PC-3 (cell line): ENCODE measurements at places on chromosomes 5 and 9. TPM values are rescaled to one million over a fixed set of nuclear protein-coding genes. Genes with fewer than 3 reads are reported as not detected.

- peak; percentile 4 for DNase-seq
Measured at GRCh38 chr5:95178046-95178651, 106.7 kb downstream of the MCTP1 start.

GRCh38 chr5:14415024-14415697 is 166.4 kb upstream of the OTULINL start:
- no peak for DNase-seq

DNA sequence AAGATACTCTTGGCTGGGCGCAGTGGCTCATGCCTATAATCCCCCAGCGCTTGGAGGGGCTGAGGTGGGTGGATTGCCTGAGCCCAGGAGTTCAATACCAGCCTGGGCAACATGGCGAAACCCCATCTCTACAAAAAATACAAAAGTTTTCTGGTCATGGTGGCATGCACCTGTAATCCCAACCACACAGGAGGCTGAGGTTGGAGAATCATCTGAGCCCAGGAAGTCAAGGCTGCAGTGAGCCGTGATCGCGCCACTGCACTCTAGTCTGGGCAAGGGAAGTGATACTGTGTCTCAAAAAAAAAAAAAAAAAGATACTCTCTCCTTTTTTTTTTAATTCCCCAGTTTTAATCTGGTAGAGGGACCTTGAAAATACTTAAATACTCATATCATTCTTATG is 15.0 kb downstream of the ANKRD33B start:
- no peak for DNase-seq

DNA sequence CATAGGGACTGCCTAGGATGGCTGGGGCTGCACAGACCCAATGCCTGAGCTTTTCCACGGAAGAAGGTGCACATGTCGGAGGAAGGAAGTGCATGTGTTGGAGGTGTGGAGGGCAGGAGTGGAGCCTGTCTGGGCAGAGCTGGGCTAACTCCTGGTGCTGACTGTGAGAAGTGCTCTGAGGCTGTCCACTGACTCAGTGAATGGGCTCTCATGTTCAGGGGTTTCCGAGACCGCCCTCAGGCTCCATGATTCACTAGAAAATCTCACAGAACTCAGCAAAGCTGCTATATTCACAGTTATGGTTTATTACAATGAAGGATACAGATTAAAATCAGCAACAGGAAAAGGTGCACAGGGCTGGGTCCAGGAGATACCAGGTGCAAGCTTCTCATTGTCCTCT is 37.2 kb downstream of the NTNG2 start:
- DNase-seq, result no peak

- DNase-seq, result peak; percentile 56
Measured at GRCh38 chr5:155004138-155004744, 9.3 kb upstream of the KIF4B start.

The MAMDC2 gene
- total RNA-seq, result not detected in 2 replicates

The EPB41L4A gene
- not detected in 2 replicates for total RNA-seq

- no peak for DNase-seq
Measured at GRCh38 chr5:94309141-94309540, 309.3 kb downstream of the KIAA0825 start.

DNA sequence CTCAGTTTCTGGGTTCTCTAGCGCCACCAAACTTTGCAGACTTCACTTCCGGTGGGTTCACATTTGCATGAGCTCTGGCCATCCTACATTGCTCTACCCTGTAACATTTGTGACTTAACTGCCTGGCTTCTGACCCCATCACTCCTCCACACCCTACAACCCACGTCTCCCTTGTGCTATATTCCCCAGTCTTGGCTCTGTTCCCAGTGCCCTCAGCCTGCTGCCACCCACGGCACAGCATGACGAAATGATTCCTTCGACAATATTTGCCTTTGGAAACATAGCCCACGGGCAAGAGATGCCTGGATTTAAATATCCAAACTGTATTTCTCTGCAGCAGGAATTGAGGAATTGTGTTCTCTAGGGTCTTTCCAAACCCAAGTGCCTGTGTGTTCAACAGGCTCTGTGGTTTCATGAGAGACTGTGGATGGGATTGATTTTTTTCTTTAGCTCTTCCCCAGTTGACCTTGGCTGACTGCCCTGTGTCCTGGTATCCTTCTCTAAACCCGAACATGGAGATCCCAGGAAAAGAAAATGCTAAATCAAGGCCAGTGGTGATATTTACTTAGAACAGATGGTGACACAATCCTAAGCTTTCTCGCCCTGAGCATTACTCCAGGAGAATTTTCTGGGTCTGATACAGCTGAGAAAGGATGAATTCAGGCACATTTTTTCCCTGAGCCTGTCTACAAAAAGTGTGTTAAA is 44.4 kb upstream of the GRIA1 start:
- peak; percentile 24 for DNase-seq

The RLN2 gene
- total RNA-seq, result not detected in 2 replicates

The SH2D3C gene
- 0.26 and 1.0 TPM in 2 replicates for total RNA-seq

DNA sequence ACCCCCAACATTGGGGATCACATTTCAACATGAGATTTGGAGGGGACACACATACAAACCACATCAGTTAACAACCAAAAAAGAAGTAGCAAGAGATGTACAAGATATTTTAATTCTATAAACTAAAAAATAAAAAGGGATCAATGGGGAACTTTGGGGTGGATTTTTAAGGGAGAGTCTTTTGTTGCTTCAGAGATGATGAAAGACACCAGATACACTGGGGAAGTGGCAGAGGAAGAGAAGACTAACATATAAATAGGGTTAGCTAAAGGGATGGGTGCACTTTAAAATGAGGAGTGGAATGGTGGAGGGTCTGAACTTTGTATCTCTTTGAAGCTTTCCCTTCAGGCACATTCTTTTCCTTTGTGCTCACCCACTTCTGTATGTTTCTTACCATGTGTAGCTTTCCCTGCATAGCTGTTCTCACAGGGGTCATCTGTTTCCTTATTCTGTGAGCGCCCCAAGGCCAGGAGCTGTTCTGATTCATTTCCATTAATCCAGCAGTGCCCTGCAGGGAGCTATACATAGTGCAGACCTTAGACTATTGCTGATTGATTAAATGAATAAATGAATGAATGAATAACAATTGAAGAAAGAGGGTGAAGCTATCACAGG is 531.6 kb upstream of the KLF4 start:
- DNase-seq, result no peak

DNA sequence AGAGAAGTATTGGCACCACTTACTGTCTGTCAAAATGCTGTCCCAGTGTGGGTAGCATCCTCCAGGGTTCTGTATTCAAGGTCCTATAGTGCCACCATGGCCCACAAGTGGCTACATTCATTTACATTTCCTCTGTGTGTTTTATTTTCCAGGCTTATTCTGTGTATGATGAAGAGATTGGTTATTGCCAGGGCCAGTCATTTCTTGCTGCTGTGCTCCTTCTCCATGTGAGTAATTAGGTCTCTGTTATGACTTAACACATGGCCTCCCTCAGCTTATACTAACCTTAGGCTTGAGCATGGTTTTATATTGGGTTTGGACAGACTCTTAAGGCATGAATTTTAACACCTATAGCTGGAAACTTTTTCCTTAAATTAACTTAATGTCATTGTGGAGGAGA is 36.7 kb downstream of the GPR21 start:
- DNase-seq, result no peak

The GFRA3 gene
- not detected in 2 replicates for total RNA-seq

DNA sequence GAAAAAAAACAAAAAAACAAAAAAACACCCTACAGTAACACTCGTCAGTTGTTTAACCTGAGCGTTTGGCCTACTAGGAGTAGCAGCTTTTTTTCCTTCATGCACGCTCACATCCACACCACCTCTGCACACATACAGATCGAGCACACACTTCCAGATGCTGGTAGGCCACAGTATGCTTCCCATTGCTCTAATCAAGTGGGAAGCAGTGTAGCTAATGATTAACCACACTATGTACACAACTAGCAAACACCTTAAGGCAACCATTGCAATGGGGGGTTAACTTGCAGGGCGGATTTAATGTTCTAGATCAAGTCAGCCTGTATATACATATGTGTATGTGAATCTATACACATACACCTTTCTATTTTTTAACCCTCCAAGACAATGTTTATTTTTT is 65.5 kb upstream of the GLRX start:
- DNase-seq, result no peak

The ORM2 gene
- total RNA-seq, result not detected in 2 replicates

DNA sequence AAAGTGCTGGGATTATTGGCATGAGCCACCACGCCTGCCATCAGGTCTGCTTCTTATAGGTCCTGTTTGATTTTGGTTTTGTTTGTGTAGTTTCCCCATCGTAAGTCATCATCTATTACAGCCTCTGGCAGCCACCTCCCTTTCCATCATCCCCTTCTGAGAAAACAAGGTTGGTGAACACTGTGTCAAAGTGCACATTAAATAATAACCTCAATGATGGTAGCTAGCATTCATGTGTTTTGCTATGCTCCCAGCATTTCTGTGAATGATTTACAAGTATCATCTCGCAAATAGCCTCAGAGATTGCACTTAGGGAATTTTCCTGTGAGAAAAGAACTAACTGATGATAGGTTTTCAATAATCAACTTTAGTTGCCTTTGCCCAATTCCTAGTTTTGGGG is 9.9 kb downstream of the PRUNE2 start:
- DNase-seq, result no peak

- no peak for DNase-seq
Measured at GRCh38 chr9:137639303-137640051, 20.7 kb downstream of the EHMT1 start.

DNA sequence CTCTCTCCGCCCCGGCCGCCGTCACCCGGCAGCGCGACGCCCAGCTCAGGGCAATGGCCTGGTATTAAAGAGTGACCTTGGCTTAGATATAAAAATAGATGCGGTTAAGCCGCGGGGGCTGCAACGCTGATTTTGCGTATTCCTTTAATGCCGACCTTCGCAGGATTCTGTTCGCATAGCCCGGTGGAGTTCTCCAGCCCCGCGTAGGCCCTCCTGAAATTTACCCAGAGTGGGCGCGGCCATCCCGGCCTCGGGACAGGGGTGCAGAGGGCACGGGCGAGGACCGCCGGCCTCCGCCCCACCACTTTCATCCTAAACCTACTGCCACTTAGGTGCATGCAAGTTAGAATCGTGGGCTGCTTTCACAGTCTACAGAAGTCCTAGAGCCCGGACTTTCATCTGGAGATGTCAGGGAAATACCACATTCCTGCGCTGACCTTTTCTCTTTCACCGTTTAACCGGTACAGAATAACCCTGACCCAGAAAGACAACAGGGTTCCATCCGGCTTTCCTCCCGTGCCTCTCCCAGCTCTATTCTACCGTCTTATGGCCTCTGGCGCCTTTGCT is 492 bp upstream of the FAM169A start:
- no peak for DNase-seq

- DNase-seq, result no peak
Measured at GRCh38 chr9:129454467-129455067, 166.3 kb downstream of the C9orf50 start.

DNA sequence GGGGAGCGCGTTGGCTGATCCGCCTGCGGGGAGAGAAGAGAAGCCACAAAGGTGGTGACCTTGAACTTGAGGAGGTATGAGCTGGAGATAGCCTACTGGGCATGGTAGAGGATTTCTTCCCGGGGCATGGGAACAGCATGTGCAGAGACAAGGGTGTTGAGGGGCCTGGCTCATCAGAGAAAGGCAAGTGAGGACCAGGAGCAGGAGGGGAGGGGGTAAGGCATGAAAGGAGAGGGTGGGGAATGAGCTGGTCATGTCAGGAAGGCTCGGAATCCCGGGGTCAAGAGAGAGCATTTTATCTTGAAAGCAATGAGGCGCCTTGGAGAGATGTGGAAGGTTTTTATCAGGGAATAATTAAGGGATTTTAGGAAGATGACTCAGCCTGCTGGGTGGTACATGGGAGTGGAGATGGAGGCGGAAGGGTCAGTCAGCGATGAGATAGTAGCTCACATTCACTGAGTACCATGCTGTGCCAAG is 121.1 kb downstream of the LHX2 start:
- no peak for DNase-seq

- no peak for DNase-seq
Measured at GRCh38 chr9:111572950-111573604, 26.4 kb downstream of the PTGR1 start.

DNA sequence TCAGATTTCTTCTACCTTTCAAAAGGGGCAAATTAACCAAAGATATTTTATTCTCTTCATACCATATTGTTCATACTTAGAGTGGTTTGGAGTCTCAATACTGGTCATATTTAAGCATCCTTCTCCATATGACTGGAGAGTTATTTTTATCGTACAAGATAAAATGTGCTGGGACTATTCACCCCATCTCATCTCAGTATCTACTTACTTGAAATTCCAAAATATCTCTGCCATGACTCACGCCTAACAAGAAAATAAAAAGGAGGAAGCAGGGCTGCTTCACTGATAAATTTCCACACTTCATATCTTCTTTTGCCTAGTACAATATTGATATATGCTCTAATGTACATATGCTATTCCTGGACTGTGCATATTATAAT is 277.9 kb upstream of the CDH9 start:
- DNase-seq, result peak; percentile 73

DNA sequence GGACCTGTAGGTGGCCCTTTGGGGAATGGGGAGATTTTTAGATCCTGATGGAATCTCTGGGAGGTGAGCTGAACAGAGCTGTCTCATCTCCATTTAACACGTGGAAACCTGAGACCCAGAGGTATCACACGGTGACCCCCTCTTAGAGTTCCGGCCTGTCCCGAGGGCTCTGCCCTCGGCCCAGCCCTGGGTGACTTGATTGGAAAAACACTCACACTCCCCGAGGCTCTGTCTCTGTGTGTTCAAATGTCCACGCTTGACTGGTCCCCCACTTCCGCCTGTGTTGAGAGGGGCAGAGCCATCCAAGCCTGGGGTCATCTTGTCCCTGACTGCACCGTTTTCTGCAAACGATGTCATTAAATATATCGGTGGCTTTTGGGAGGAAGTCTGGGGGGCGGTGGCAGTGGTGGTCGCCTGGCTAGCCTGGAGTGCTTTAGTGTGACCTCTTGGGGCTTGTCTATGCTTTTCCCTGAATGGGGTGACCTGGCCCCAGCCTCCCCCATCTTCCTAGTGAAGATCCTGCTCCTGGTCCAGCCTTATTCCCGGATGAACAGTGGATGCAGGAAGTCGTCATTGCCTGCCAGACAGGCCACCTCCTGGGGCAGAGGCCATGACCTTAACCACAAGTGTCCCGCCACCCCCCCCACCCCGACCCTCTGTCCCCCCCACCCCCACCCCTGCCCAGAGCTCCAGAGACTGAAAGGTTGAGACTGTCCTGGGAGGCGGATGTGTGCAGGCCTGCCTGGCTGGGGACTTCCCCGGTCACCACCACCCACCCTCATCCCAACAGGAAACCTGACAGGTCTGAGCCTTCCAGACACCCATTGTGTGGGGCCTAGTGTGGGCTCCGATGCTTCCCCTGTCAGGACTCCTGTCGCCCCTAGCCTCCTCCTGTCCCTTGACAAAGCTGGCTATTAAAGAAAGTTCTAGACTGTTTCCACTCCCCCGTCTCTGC is 5.3 kb upstream of the DAB2IP start:
- DNase-seq, result no peak

The FBXO4 gene
- 11.5 and 18.1 TPM in 2 replicates for total RNA-seq

The OLFM1 gene
- 0.44 TPM in 1 of 2 replicates, not detected in the other for total RNA-seq

The PTGDS gene
- not detected in 2 replicates for total RNA-seq

GRCh38 chr9:27293996-27294395 is 3.0 kb downstream of the EQTN start:
- no peak for DNase-seq

GRCh38 chr5:153476767-153477166 is 13.7 kb upstream of the GRIA1 start:
- DNase-seq, result peak; percentile 55

The GRM6 gene
- total RNA-seq, result not detected in 2 replicates

GRCh38 chr9:72733895-72734294 is 212.5 kb downstream of the TMC1 start:
- no peak for DNase-seq
